Retina (tissue), 1 donor: ENCODE measurements at places on chromosomes 16 and 17.

GRCh38 chr17:76884995-76885893 is 17.0 kb downstream of the MGAT5B start:
- no peak for DNase-seq

GRCh38 chr17:4586043-4586442 is 1.7 kb downstream of the SMTNL2 start:
- no peak for DNase-seq

GRCh38 chr17:38538906-38539305 is 66.8 kb downstream of the SRCIN1 start:
- no peak for DNase-seq

DNA sequence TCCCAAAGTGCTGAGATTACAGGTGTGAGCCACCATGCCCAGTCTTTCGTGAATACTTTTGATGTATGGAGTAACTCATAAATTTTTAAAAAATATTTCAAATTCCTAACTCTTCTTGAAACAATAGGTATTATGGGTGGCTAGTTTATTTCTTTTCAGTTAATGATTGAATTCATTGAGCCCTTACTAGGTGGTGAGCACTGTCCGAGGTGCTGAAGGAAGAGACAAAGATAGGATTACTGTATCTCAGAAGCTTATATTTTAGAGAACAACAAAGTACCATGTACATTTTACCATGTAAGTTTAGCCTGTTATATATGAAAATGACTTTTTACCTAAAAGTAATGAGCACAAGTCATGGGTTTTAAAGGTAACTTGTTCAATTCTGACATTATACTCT is 418.3 kb downstream of the NPIPA7 start:
- no peak for DNase-seq
